H1 (cell line): ENCODE measurements at places on chromosomes 4 and X. TPM values are rescaled to one million over a fixed set of nuclear protein-coding genes. Genes with fewer than 3 reads are reported as not detected.

ARMCX1 gene
- 9.8 and 12.5 TPM in 2 replicates for polyA plus RNA-seq

DNA sequence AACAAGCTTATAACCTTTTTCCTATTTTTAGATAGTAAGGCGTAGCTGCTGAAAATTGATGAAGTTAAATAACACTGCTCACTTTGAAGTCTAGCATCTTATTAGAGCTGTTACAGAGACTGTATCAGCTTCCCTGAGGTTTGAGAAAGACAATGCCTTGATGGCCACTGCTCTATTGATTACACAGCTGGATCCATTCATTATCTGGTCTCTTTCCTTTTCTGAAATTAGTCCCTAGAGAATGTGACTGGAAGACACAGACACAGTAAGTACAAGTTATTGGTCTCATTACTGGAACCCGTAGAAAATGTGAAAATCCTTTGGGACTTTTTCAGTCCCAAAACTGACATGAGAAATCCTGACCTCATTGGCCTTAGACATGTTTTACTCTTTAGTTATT, 188.3 kb downstream of the NAF1 start:
- no peak for DNase-seq

- no peak for DNase-seq
Measured at GRCh38 chrX:79153348-79153747, 8.9 kb downstream of the GPR174 start.

DNA sequence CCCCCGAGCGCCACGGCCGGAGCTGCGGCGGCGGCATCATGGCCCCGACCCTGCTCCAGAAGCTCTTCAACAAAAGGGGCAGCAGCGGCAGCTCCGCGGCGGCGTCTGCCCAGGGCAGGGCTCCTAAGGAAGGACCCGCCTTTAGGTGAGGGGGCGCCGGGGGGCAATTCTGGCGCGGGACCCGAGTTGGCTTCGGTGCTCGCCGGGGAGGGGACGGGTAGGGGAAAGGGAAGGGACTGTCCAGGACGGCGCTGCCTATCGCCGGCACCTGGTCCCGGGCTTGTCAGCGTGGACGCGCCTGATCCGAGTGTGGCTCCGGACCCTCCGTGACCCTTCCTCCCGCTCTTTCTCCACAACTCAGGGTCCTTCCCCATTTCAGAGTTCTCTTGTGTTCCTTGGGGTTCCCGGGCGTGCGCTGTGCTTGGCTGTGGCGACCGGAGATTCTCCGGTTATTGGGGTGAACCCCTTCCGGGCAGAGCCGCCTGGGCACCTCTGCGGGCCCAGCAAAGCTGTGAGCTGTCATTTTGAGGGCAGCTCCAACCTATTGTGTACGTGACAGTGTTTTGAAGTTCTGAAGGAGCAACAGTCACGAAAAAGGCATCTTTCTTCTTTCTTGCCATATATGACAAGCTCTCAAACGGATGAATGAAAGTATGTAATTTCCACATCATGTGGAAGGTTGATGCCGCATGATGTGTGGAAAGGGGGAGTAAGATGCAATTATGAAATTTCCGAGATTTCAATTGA, 522 bp downstream of the FNIP2 start:
- peak; percentile 76 for DNase-seq

GRCh38 chr4:91089178-91089577, 962.0 kb downstream of the CCSER1 start:
- DNase-seq, result no peak

DNA sequence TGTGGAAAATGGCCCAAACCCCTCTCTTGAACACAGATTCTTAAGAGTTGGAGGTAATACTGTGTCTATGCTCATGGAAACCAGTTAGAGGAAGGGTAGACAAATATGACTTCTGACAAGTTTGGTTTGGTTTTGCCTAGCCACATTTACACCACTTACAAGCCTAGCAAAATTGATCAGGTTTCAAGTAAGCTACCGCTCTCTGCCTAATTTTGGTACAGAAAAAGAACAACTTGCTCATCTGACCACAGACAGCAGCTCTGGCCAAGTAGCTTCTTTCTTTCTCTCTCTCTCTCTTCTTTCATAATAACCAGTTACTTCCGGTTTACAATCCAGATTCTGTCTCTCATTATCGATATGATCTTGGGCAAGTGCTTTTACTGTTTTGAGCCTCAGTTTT, 260.0 kb downstream of the GLUD2 start:
- DNase-seq, result no peak

DNA sequence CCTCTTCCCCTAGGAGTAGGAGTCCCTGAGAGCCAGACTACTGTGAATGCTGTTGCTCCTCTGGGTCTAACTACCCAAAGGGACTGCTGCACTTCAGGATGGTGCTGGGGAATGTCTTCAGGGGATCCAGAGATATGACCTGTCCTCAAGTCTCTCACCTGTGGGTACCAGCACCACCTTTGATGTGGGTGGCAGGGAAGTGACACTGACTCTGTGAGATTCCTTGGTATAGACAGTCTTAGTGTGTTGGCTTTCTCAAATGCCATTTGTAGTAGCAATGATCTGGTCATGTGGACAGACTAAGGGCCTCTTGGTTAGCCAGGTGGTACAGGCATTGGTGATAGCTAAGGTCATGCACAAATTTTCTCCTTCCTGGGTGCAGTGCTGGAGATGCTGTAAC, 108.9 kb upstream of the ADAMTS3 start:
- no peak for DNase-seq
